ENCODE measurements at places on chromosomes 3 and 15. TPM values are rescaled to one million over a fixed set of nuclear protein-coding genes. Genes with fewer than 3 reads are reported as not detected.
A peak's percentile ranks its signal among the peaks of the same experiment; 100 is the strongest.

The LSAMP gene
- total RNA-seq: 3.3 TPM

The AMIGO3 gene
- 0.29 TPM for total RNA-seq

The ACOX2 gene
- total RNA-seq: 28.6 TPM

The FBXW12 gene
- not detected for total RNA-seq

The CAMK2N2 gene
- total RNA-seq: not detected

GRCh38 chr15:69529961-69530633 is 77.5 kb downstream of the RPLP1 start:
- no peak overlapping the region for H3K27ac ChIP-seq
- peaks cover 22% of the 10 kb centered on the region for H3K27me3 ChIP-seq
- H3K4me3 ChIP-seq: no peak overlapping the region
- DNase-seq: no peak
- H3K36me3 ChIP-seq: no peaks in the 10 kb centered on the region
- H3K4me1 ChIP-seq: peaks cover 2% of the 10 kb centered on the region

- DNase-seq: peak; percentile 37
- H3K4me3 ChIP-seq: no peak overlapping the region
- H3K27ac ChIP-seq: no peak overlapping the region
- H3K4me1 ChIP-seq: peaks cover 26% of the 10 kb centered on the region
- peaks cover 16% of the 10 kb centered on the region for H3K36me3 ChIP-seq
Measured at GRCh38 chr3:63900459-63900858, 11.7 kb downstream of the SCAANT1 start.

- no peaks in the 10 kb centered on the region for H3K27me3 ChIP-seq
- H3K4me1 ChIP-seq: no peaks in the 10 kb centered on the region
- DNase-seq: no peak
Measured at GRCh38 chr15:46126581-46126980, 491.8 kb downstream of the SQOR start.

- no peaks in the 10 kb centered on the region for H3K4me1 ChIP-seq
- H3K4me3 ChIP-seq: no peak overlapping the region
- H3K36me3 ChIP-seq: no peaks in the 10 kb centered on the region
- H3K27ac ChIP-seq: no peak overlapping the region
Measured at GRCh38 chr3:123282461-123282860, 80.7 kb downstream of the SEC22A start.

DNA sequence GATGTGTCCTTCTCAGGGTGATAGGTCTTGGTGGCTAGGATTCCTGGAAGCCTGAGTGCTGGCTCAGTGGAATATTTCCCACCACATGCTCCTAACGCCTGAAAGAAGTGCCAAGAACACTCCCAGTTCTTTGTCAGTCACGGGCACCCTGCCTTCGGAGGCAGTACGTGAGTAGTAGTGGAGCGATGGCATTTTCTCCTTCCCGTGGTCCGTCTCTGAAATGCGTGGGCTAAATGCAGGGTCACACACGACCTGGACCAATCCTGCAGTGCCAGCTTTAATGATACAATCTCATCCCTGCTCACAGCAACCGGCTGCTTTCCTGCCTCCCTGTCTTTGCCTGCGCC is 14.5 kb downstream of the H1-8 start:
- no peaks in the 10 kb centered on the region for H3K27me3 ChIP-seq
- H3K27ac ChIP-seq: peak overlapping the region; percentile 32
- no peak for DNase-seq
- H3K4me3 ChIP-seq: no peak overlapping the region
- H3K36me3 ChIP-seq: peaks cover 52% of the 10 kb centered on the region
- H3K4me1 ChIP-seq: peaks cover 35% of the 10 kb centered on the region

All from osteoblast (primary cell).